ENCODE measurements at places on chromosomes 6 and 20.

GRCh38 chr6:37723016-37723415 is 25.3 kb upstream of the MDGA1 start:
- no peak for DNase-seq

DNA sequence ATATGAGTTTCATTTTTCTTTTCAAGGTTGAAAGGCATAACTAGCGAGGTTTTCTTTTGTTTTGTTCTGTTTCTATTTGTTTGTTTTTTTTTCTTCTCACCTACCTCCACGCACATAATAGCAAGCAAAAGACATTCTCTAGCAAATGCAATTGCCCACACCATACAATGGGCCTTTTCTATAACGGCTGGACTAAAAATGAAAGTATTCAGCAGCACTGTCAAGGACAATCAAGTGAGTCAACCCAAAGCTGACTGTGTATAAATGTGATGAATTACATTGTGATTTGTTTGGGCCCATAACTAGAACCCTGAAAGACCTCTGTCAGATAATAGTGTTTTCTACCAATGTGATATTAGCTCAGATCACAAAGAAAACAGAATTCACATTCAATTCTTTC is 496.7 kb downstream of the RNF144B start:
- no peak for DNase-seq

DNA sequence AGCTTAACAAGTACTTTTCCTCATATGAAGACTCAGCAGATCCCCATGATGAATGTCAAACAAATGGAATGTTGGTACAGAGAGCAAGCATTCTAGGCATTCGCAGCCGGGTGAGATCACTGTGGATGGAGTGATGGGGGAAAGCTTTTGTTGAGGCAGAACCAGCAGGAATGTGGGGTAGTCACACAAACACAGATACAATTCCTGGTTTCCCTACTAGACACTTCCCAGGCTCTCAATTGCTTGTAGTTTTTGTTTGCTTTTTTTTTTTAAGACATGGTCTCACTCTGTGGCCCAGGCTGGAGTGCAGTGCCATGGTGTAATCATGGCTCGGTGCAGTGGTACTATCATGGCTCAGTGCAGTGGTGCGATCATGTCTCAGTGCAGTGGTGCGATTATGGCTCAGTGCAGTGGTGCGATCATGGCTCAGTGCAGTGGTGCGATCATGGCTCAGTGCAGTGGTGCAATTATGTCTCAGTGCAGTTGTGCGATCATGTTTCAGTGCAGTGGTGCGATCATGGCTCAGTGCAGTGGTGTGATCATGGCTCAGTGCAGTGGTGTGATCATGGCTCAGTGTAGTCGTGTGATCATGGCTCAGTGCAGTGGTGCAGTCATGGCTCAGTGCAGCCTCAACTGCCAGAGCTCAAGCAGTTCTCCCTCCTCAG is 15.4 kb upstream of the IER3 start:
- no peak for DNase-seq

DNA sequence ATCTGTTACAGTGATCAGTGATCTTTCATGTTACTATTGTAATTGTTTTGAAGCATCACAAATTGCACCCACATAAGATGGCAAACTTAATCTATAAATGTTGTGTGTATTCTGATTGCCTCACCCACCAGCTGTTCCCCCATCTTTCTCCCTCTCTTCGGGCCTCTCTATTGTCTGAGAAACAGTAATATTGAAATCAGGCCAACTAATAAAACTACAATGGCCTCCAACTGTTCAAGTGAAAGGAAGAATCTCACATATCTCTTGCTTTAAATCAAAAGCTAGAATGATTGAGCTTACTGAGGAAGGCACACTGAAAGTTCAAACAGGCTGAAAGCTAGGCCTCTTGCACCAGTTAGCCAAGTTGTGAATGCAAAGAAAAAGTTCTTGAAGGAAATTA is 141.2 kb downstream of the CDK19 start:
- no peak for DNase-seq

DNA sequence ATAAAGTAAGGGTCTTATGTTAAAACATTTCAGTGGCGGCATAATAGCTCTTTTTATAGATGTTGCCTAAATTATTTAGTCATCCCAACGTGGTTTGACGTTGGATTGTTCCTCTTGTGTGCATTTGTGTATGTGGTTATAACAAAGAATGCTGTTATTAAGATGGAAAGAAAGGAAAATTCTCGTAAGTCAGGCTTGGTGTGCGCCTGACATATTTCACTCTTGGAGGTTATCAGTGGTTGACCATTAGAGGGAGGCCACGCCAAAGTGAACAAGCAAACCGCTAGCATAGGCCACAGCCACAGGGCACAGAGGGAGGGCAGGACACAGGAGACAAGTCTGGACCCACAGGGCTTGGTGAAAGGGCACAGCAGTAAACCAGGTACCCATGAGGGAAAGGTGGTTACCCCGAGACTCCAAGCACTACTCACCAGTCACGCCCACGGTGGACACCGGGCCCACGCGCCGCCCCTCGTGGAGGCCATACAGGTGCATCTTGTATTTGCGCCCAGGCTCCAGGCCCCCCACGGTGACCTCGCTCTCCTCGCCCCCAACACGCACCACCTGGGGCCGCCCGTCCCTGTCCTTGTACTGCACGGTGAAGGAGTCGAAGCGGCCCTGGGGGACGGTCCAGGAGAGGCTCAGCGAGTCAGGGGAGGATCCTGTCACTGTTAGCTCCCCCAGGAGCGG is 22.9 kb downstream of the CYP21A2 start:
- no peak for DNase-seq
